ENCODE measurements at places on chromosomes 3 and 15.
A peak's percentile ranks its signal among the peaks of the same experiment; 100 is the strongest.

GRCh38 chr3:128547368-128547987 lies 54.5 kb upstream of the GATA2 start:
- DNase-seq: no peak

GRCh38 chr3:14548321-14548729 lies 8.2 kb upstream of the GRIP2 start:
- peak; percentile 36 for DNase-seq

- DNase-seq: no peak
These were observed 12.9 kb downstream of the DZIP3 start for GRCh38 chr3:108602249-108602934.

DNA sequence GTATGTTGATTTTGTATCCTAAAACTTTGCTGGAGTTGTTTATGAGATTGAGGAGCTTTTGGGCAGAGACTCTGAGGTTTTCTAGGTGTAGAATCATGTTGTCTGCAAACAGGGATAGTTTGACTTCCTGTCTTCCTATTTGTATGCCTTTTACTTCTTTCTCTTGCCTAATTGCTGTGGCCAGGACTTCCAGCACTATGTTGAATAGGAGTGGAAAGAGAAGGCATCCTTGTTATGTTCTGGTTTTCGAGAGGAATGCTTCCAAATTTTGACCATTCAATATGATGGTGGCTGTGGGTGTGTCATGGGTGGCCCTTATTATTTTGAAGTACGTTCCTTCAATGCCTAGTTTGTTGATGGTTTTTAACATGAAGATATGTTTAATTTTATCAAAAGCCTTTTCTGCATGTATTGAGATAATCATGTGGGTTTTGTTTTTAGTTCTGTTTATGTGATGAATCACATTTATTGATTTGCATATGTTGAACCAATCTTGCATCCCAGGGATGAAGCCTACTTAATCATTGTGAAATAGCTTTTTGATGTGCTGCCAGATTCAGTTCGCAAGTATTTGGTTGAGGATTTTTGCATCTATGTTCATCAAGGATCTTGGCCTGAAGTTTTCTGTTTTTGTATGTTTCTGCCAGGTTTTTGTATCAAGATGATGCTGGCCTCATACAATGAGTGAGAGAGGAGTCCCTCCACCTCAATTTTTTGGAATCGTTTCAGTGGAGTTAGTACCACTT lies 188.1 kb downstream of the MINAR1 start:
- DNase-seq: no peak

All from MV-4-11 (cell line).